ENCODE measurements at places on chromosomes 3 and 15. TPM values are rescaled to one million over a fixed set of nuclear protein-coding genes. Genes with fewer than 3 reads are reported as not detected.

Gene NANOGP8
- total RNA-seq = not detected

Gene SPATA12
- total RNA-seq = 0.13 TPM

Gene TRPM1
- total RNA-seq = not detected

Gene REC114
- total RNA-seq = not detected

Gene IDH2
- 142 TPM for total RNA-seq

Gene BSN
- 1.1 TPM for total RNA-seq

Gene XCR1
- total RNA-seq = not detected

Gene THAP10
- 3.7 TPM for total RNA-seq

Gene SNRPN
- 162 TPM for total RNA-seq

Gene ZIC1
- not detected for total RNA-seq

Gene SEMA3G
- not detected for total RNA-seq

Gene WDR76
- 2.9 TPM for total RNA-seq

Gene HHLA2
- not detected for total RNA-seq

Gene HRG
- total RNA-seq = not detected

Gene CLRN1
- not detected for total RNA-seq

Gene ACP3
- 1.5 TPM for total RNA-seq

Gene YEATS2
- total RNA-seq = 25.7 TPM

Gene SLC15A2
- 0.16 TPM for total RNA-seq

Gene CYP1A1
- not detected for total RNA-seq

Gene LRRC34
- total RNA-seq = 1.1 TPM

Gene EPHB1
- total RNA-seq = 0.49 TPM

Gene MYZAP
- under 0.01 TPM for total RNA-seq

Gene GPR171
- total RNA-seq = not detected

Gene DAPK2
- total RNA-seq = 0.16 TPM

Gene TGFBR2
- 36.0 TPM for total RNA-seq

Gene ATP13A5
- not detected for total RNA-seq

Gene TRH
- total RNA-seq = not detected

Gene PLA2G4E
- not detected for total RNA-seq

Gene LMOD3
- not detected for total RNA-seq

Gene RBPMS2
- 1.3 TPM for total RNA-seq
